ENCODE measurements at places on chromosomes 6 and 20.

- H3K27me3 ChIP-seq = peaks cover 15% of the 10 kb centered on the region
- H3K4me3 ChIP-seq = no peak overlapping the region
- H3K4me1 ChIP-seq = no peaks in the 10 kb centered on the region
- H3K36me3 ChIP-seq = no peaks in the 10 kb centered on the region
- H3K27ac ChIP-seq = no peak overlapping the region
Measured at GRCh38 chr6:40362859-40363258, 224.3 kb downstream of the LRFN2 start.

GRCh38 chr6:6392214-6393068, 72.0 kb upstream of the F13A1 start:
- no peak overlapping the region for H3K4me3 ChIP-seq
- peaks cover 28% of the 10 kb centered on the region for H3K27me3 ChIP-seq
- no peaks in the 10 kb centered on the region for H3K36me3 ChIP-seq
- H3K27ac ChIP-seq = no peak overlapping the region
- H3K4me1 ChIP-seq = no peaks in the 10 kb centered on the region

DNA sequence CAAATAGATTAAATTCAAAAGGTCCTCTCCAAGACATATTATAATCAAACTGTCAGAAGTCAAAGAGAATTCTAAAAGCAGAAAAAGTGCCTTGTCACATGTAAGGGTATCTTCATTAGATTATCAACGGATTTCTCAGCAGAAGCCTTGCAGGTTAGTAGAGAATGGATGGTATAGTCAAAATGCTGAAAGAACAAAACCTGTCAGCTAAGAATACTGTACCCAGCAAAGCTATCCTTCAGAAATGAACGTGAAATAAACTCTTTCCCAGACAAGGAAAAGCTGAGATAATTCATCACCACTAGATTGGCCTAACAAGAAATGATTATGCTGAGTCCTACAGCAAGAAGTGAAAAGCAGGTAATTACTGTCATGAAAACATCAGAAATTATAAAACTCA, 92.9 kb downstream of the STXBP5 start:
- no peaks in the 10 kb centered on the region for H3K27me3 ChIP-seq
- peaks cover 58% of the 10 kb centered on the region for H3K36me3 ChIP-seq
- no peak overlapping the region for H3K27ac ChIP-seq
- DNase-seq = no peak

DNA sequence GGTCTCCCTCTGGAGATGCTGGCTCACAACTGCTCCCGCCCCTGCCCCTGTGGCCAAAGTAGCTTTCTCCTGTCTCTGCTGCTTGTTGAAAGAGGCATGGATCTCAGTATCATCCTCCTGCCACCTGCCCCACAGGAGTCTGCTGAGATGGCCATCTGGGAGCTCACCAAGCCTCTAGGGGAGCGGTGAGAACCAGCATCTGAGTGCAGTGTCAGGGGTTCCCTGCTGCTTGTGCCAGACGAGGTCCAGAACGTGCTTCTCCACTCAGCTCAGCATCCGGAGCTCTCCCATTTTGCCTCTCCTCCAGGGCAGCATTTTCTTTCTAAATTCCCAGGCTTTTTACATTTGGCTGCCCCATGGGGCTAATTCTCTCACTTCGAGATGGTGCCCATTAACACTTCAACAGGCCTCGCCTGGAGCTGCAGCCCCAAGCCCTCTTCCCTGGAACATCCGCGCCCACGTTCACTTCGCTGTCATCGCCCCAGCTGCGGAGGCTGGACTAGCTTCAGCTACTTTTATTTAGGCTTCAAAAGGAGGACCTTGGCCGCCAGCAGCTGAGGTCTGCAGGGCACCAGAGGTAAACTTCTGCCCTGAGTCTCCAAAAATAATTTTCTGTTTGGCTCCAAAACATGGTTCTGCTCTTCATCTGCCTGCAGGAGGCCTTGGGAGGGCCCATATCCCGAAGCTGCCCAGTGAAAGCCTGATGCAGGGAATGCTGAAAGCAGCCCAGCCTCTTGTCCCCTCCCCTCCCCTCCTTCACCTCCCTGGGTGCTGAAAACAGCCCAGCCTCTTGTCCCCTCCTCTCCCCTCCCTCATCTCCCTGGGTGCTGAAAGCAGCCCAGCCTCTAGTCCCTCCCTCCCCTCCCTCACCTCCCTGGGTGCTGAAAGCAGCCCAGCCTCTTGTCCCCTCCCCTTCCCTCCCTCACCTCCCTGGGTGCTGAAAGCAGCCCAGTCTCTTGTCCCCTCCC, 25.2 kb upstream of the MLN start:
- H3K27ac ChIP-seq = no peak overlapping the region
- H3K27me3 ChIP-seq = no peaks in the 10 kb centered on the region
- DNase-seq = no peak
- H3K4me1 ChIP-seq = no peaks in the 10 kb centered on the region
- H3K4me3 ChIP-seq = no peak overlapping the region
- no peaks in the 10 kb centered on the region for H3K36me3 ChIP-seq

DNA sequence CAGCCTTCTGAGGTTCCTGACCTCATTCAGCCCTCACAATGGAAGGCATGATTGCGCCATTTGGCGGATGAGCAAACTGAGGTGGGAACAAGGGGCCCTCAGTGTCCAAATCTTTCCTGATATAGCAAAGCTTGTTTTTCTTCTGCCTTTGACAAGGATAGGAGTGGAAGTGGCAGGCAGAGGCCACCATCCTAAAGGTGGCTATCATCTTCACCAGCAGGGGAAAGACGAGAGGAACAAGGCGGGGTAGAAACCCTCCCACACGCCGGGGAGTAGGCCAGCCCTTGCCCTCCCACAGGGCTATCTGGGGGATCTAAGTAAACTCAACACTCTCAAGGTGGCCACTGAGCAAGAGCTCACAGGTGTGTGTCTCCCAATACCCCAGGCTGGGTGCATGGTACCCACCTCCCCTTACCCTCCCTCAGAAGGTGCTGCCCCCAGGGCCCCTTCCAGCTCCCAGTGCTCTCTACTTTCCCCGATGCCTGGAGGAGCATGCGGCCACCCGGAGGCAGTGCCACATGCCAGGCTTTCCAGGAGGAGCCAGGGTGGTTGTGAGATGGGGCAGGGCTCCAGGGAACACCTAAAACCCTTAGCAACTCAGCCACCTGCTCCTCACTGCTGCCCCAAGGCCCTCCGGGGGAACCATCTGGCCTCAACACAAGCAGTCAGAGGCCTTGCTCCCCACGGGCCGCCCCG, 11.2 kb downstream of the SPDEF start:
- H3K36me3 ChIP-seq = no peaks in the 10 kb centered on the region
- H3K27me3 ChIP-seq = no peaks in the 10 kb centered on the region
- no peak overlapping the region for H3K4me3 ChIP-seq
- DNase-seq = no peak
- no peak overlapping the region for H3K27ac ChIP-seq

GRCh38 chr6:17706580-17707370, at the start of gene NUP153:
Gene NUP153 (minus strand): TSS chr6:17706925. CDS start chr6:17706387, 538 bp downstream.
- H3K4me1 ChIP-seq = peaks cover 28% of the 10 kb centered on the region
- no peaks in the 10 kb centered on the region for H3K27me3 ChIP-seq
- peak within 1 kb of the TSS; percentile 93 for H3K4me3 ChIP-seq
- peak within 1 kb of the TSS; percentile 99 for H3K27ac ChIP-seq
- H3K36me3 ChIP-seq = peaks cover 38% of the 10 kb centered on the region
- DNase-seq = peak; percentile 100

Measured in activated naive CD4-positive, alpha-beta T cell treated with anti-CD3 and anti-CD28 coated beads for 36 hours (primary cell).